ENCODE measurements at places on chromosomes 4 and X. TPM values are rescaled to one million over a fixed set of nuclear protein-coding genes. Genes with fewer than 3 reads are reported as not detected.

LRRC66 gene
- 0.42 TPM for total RNA-seq

LINC00632 gene
- total RNA-seq: 3,113 TPM

GRIA2 gene
- total RNA-seq: not detected

GLUD2 gene
- 5.6 TPM for total RNA-seq

HMGB3 gene
- 15.3 TPM for total RNA-seq

CLGN gene
- not detected for total RNA-seq

VCX3A gene
- total RNA-seq: not detected

CYTL1 gene
- total RNA-seq: 1.4 TPM

EXOC1L gene
- total RNA-seq: not detected

TCEAL6 gene
- not detected for total RNA-seq

DAPP1 gene
- 4.9 TPM for total RNA-seq

All from mesenteric fat pad (tissue), 1 donor.